ENCODE measurements at places on chromosomes 11 and 22.

DNA sequence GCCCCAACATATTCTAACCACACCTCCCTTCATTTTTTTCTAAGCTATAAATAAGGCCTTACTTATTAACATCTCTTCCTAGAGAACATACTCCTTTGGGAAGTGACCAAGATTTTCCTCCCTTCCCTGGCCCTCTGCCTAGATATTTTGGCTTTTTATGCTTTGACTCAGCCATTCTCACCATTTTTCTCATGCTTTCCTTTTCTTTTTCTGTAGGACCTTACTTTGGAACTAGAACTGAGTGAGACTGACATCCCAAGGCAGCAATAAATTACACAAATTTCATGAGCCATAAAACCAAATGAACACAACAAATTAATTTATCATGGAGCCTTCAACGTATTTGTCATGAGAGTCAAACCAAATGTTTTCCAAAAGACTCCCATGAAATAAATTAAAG is 142.7 kb upstream of the CTSC start:
- DNase-seq: no peak

GRCh38 chr22:24190596-24191208 is 9.4 kb downstream of the SUSD2 start:
- no peak for DNase-seq

- DNase-seq: no peak
Observed at GRCh38 chr11:69221086-69221485, 65.4 kb downstream of the SMIM38 start.

DNA sequence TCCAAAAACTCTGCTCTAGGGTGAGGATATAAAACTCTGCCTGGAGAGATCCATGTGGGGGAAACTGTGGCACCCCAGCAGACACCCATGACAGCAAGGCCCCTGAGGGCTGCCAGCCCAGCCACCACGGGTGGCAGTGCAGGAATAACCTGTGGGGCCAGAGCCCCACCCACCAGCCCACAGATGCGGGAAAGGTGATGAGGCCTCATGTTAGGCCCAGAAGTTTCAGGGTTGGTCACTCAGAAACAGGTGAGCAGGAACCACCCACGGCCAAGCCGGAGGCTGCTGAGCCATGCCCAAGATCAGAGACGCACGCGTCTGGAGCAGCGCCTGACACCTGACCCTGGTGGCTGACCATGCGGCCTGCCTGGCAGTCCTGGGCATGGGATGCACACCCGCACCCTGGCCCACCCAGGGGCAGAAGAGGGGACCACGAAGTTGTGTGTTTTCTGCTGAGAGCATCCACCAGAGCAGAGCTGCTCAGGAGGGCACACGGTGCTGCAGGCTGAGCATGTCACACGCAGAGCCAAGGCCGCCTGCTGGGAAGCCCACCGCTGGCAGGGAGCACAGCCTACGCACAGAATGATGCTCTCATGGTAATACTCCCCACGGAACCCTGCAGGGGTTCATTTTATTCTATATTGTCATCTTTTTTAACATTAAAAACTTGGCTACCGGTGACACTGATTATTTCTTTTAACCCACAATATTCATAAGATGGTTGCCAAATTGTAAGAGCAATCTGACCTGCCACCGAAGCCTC is 41.2 kb downstream of the DUSP8 start:
- DNase-seq: no peak

- DNase-seq: no peak
Observed at GRCh38 chr11:36010010-36010740, 66.3 kb downstream of the LDLRAD3 start.

DNA sequence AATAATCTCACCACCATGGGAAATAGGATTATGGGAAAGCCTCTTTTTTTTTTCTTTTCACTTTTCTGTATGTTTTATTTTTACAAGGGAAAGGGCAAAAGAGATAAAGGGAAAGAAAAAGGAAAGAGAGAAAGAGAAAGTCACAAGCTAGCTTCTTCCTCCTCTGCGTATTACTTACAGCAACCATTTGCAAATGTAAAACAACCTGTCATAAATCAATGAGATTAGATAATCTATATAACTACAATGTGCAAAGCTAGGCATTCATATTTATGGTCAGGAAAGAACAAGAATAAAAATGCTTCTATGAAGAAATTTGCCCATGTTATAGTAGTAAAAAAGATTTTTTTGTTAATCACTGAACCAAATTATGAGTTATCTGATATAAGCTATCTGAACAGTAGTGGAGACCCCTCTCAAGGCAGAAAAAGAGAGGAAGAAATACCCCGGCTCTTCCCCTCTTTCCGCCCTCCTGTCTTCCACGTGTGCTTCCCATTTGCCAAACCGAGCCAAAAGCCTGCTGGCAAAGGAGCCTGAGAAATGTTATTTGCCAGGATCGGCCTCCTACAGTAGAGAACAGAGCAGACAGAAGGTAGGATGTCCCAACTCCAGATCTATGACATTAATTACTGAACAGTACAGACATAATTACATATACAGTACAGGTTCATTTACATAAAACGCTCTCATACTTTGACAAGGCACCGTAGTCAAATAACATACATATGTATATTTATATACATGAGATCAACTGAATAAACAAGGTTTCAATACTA is 50.2 kb downstream of the ARHGAP32 start:
- DNase-seq: no peak

DNA sequence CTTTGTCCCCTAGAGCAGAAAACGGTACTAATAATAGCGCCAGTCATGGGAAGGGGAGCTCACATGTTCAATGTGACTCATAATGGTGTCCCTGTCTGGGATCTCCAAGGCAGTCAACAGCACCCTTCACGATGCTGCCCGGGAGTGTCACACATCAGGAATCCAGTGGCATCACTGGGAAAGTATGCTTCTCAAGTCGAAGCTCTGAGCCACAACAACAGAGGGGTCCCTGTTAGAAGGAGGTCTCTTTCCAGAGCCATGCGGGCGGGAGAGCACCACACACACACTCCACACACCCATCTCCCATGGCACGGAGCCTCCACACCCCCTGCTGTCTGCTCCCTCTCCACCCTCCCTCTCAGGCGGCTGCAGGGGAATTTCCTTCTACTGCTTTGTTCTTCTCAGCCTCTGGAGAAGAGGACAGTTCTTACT is 119.7 kb downstream of the ETS1 start:
- DNase-seq: no peak

Measured in D721Med (cell line).